Ascending aorta (tissue), 2 donors: ENCODE measurements at places on chromosomes 3 and 15.

DNA sequence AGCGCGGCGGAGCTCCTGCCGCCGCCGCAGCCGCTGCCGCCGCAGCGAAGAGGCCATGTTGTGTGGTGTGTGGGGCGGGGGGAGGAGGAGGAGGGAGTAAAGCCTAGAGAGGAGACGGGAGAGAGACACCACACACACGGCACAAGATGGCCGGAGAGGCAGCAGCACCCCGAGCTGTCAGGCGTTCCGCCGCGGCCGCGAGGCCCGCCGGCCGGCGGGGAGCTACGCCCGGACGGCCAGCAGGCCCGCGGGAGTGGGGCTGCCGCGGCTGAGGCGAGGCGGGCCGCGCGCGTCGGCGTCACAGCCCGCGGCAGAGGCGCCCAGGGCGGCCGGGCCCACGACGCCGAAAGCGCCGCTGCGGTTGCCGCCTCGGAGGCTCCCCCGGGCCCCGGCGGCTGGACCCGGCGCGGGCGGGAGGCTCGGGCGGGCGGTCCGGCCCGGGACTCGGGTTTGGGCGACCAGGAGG, 17.4 kb upstream of the CHD2 start:
- no peak for DNase-seq

- DNase-seq: no peak
These were observed 5.9 kb downstream of the FLNB start for GRCh38 chr3:58013973-58014649.

- no peak for DNase-seq
These were observed 25.1 kb upstream of the ANKRD34C start for GRCh38 chr15:79257454-79257853.

DNA sequence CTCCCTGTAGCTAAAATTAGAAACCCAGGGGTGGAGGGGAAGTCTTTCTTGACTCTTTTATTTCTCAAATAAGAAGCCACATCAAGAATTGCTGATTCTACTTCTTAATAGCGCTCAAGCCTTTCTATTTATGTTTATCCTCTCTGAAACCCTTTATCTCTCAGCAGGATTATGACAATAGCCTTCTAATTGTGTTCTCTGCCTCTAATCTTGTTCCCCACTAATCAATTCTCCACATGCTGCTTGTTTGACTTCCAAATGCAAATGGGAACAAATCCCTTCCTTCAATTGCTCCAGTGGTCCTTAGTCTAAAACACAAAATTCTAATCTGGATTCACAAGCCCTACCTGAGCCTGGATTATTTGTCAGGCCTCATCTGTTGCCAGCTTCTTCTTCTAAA, 43.7 kb upstream of the CFAP20DC start:
- DNase-seq: no peak

GRCh38 chr3:169846458-169847193, 23.1 kb downstream of the LRRC31 start:
- DNase-seq: no peak
